Urinary bladder (tissue), 4 donors: ENCODE measurements at places on chromosomes 2 and 18.

- DNase-seq: no peak
Measured at GRCh38 chr2:47028846-47029560, 113.4 kb upstream of the MCFD2 start.

DNA sequence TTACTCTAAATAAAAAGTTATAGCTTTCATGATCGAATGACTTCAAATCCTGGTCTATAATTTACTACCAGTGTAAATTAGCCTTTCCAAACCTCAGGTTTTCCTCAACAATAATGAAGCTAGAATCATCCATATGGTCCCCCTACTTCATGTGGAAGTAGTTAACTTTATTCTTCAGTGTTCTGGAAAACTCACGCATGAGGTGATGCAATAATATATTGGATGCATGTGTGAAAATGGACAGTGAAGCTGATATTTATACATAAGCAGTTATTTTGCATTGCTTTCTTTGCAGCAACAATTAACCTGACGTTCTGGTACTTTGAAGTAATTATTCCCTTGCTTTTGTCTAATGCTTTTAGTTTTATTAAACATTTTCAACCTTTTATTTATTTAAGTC, 18.6 kb upstream of the UNC80 start:
- DNase-seq: no peak

DNA sequence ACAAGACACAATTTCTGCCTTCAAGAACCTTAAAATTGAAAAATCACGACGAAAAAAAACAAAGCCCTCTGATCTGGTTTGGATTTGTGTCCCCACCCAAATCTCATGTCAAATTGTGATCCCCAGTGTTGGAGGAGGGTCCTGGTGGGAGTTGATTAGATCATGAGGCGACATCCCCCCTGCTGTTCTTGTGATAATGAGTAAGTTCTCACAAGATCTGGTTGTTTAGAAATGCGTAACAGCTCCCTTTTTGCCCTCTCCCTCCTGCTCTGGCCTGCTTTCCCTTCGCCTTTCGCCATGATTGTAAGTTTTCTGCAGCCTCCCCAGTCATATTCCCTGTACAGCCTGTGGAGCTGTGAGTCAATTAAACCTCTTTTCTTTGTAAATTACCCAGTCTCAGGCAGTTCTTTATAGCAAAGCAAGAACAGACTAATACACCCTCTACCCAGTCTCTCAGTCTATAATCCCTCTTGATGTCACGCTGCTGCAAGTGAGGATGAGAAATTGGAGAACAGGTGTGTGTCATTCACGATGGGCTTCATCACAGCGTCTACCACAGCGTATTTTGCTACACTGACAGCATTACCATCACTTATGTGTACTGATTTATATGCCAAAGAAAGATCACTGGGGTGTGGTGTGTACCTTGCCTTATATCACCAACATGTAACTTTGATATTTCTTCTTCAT, 330.7 kb downstream of the MTX2 start:
- no peak for DNase-seq

- DNase-seq: no peak
Measured at GRCh38 chr2:21035282-21035973, 8.4 kb downstream of the APOB start.

GRCh38 chr2:30282721-30283120, 51.4 kb downstream of the LBH start:
- DNase-seq: no peak

- no peak for DNase-seq
Measured at GRCh38 chr18:5941890-5942289, 46.6 kb upstream of the TMEM200C start.

DNA sequence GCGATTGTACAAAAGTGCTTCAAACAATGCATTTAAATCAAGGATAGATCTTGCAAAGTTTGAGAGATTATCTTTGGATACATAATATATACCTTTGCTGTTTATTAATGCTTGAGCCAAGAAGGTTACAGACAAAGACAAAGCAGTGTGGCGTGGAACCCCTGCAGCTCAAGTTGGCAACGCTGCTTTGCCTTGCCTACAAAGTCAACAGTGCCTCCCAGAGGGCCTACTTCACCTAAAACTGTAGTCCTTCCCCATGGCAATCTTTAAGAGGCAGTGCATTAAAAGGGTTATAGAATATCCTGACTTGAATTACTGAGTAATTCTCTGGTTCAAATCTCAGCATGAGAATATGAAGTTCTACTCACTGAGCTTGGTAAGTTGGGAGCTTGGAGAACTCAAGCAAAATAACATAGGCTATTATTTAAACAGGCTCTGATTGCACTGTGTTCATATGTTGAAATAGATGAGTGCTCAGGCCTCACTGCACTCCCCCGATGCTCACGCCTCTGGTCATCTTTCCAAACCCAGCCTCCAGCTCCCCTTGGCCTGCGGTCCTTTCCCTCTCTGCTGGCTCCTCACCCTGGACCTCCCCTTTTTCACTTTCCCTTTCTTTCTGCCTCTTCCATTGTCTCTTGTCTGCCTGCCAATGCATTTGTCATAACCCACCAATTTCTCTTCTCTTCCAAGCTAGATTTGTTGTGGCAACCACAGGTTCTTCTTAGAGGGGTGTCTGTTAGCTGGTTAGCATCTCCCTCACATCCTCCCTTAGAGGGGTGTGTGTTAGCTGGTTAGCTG, 96.5 kb downstream of the MYT1L start:
- DNase-seq: no peak

GRCh38 chr2:176763851-176764404, 448.7 kb upstream of the HNRNPA3 start:
- no peak for DNase-seq

GRCh38 chr2:240918258-240919091, 12.3 kb downstream of the CROCC2 start:
- DNase-seq: no peak

DNA sequence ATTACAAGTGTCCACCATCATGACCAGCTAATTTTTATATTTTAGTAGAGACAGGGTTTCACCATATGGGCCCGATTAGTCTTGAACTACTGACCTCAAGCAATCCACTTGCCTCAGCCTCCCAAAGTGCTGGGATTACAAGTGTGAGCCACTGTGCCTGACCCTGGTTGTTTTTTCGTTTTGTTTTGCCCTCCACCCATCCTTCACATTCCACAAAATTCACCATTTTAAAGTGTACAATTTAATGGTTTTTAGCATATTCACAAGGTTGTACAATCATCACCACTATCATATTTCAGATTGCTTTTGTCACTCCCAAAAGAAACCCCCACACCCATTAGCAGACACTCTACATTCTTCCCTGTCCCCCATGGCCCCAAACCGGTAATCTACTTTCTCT, 215.0 kb downstream of the TPGS2 start:
- DNase-seq: no peak

- DNase-seq: no peak
Measured at GRCh38 chr2:556485-556884, 120.7 kb downstream of the TMEM18 start.

- no peak for DNase-seq
Measured at GRCh38 chr2:173226899-173227698, 127.6 kb upstream of the CDCA7 start.

DNA sequence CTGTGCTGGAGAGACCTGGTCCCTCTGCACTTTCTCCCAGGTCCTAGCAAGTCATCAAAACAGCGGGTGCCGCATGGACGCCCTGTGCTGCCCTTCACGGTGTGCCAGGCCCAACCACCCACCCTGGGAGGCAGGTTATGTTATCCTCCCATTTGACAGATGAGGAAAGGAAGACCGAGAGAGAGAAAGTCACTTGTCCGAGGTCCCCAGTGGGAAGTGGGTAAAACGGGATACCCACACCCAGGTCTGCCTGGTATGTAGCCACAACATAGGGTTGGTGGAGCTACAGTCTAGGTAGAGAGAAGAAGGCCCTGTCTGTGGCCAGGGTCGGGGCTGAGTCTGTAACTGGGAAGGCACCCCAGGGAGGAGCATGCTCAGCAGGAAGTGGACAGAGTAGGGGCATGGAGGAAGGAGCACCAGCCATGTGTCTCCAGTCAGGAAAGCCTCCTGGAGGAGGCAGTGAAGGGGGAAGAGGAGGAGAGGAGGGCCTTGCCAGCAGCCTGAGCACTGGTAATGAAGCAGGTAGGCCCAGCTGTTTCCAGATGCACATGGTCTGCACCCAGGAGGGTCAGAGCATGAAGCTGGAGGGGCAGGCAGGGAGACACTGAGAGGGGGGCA, 98.4 kb downstream of the ZFP36L2 start:
- no peak for DNase-seq

DNA sequence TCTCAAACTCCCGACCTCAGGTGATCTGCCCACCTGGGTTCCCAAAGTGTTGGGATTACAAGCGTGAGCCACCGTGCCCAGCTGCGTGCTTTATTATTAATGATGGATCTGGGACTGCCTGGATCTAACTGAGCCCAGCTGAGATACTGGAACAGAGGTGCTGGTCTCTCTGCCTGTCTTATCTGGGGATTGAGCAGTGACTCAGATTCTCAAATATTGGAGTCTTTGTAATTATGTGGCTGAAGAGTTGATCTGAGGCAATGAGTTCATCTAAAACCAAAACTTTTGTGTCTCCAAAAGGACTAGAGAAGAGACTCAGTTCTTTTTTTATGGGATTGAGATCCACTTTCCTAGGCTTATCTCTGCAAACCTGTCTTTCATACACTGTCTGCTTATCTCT, 16.3 kb downstream of the PLEKHB2 start:
- no peak for DNase-seq

DNA sequence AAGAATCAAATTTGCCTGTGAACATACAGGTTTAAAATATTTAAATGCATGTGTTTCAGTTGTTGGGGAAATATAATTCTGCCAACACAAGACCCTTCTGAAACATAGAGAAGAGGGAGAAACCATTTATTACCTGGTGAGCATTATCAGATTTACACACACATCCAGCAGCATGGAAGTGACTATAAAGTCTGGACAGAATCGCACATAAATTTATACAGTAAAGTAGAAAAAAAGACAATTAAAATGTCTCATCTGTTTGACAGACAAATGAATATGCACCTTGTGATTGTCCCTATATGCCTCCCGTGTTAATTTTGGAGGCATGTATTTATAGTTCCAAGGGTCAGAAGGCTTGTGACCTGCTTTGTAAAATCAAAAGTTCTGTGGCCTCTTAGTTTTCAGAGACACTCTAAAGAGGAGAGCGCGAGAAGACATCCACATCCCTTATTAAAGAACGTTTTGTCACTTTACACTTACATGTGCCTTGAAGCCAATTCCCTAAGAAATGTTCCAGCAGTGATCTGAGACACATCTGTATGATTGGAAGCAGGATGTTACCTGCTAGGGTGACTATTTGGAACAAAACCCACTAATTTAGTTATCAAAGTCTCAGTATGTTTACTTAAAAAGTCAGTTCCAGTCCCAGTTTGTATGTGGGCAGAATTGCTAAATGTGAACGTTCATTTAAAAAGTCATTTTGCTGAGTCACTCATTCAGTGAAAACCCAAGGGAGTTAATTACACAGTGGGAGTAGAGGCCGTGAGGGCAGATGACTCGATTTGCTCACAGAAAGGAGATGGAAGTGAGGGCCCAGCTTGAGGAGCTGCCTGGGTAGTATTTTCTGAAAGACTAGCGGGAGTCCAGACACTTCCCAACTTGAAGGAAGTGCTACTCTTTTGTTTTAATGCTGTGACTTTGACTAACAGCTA, 527.6 kb upstream of the MEX3C start:
- no peak for DNase-seq

DNA sequence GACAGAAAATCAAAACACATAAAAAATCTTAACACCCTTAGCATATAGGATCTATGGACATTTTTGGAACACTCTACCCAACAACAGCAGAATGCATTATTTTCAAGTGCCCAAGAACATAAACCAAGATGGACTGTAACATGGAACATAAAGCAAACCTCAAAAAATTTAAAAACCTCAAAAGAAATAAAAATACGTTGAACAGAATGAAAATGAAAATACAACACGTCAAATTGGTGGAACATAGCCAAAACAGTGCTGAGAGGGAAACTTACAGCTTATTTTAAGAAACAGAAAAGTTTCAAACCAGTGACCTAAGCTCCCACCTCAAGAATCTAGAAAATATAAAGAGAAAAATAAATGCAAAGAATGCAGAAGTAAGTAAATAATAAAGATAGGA, 58.3 kb upstream of the BCL2L11 start:
- DNase-seq: no peak

DNA sequence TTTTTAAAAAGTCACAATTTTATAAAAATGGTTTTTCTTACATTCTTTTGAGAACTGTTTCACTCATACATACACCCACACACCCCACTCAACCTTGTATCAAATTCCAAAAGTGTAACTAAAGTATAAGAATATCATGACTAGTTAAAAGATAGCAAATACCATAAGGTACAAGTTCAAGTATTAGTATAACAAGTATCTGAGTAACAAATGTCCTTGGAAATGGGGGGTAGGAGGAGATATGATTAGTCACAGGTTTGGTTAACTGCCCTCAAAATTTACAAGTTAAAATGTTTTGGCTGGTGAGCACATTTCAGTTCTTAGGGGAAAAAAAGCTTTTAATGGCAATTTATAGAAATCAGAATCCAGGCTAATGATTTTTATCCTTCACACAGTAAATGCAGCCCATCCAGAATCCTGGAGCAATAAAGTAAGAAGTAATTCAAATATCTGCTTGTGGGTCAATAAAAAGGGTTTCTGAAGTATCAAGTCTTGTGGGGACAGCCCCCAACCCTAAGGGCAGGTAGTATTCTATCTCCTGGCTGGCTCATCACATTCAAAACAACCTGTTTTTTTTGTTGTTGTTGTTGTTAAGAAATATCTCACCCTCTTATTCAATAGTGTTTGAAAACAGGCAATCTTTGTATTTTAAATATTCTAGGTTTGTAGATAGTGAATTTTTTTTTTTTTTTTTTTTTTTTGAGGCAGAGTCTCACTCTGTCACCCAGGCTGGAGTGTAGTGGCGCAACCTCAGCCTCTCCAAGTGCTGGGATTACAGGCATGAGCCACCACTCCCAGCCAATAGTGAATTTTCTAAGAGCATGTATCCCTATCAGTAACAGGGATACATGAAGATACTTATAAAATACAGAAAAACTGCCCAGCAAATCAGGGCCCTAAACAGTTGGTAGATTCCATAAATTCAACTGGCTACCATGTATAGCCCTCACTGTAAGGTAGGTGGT, 14.5 kb downstream of the IAH1 start:
- no peak for DNase-seq

DNA sequence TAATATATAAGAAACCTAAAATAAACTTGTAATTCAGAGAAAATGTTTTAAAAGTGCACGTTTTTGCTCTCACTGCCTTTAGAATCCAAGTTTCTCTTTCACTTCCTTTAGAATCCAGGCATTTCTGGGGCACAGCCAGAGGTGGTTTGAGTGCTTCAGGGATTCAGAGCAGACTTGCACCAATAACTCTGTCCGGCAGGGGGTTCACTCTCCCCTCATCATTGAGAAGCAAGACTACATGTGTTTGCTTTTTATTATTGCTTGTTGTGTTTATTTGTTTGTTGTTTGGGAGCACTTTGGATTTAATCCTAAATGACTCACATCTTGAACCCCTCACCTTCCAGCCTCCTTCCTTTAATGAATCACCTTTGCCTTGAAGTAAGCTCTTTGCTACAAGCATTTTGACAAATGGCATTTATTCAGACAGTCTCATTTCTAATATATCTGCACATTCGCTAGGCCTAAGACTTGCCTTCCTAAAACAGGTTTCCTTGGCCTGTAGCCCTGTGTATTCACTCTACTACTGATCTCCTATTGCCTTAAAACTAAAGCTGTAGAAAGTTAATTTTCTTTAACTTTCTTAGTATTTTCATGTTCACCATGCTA, 233.5 kb upstream of the ATP5MC3 start:
- no peak for DNase-seq
